ENCODE measurements at places on chromosomes 2 and 18. TPM values are rescaled to one million over a fixed set of nuclear protein-coding genes. Genes with fewer than 3 reads are reported as not detected.

DNA sequence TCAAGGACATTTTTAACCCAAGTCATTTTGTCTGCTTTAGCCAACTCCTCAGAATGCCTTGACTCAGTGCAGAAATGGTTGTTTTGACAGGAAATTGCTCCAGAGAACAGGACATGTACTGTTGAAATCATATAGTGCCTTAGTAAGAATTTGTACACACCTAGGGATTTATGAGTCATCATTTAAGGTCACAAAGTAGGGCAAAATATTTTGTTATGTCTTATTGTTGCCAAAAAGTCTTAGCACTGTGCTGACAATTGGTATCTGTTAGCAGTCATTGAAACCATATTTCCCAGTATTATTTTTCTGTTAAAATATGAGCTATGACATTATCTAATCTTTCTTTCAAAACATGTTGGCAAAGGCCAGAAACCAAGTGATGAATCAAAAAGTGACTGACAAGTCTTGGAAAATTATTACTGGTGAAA, 104.5 kb downstream of the OSBPL6 start:
- no peak for DNase-seq

- no peak for DNase-seq
Observed at GRCh38 chr2:38797250-38797676, 19.3 kb downstream of the GEMIN6 start.

DNA sequence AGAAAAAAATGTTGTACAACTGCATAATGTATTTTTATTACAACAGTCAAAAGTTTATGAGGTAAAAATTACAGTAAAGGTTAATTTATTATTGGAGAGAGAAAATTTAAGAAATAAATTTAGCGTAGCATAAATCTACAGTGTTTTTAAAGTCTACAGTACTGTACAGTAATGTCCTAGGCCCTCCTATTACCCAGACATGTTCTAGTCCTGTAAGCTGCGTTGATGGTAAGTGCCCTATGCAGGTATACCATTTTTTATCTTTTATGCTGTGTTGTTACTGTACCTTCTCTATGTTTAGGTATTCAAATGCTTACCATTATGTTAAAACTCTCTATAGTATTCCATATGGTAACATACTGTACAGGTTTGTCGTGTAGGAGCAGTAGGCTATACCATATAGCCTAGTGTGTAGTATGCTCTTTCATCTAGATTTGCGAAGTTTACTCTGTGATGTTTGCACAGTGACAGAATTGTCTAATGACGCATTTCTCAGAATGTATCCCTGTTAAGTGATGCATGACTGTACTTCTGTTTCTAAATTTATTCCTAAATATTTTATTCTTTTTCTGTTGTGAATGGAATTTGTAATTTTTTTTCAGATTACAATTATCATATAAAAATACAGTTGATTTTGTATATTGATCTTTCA, 24.5 kb downstream of the ABI2 start:
- no peak for DNase-seq

HOXD13 gene
- not detected for total RNA-seq

CLASP1 gene
- total RNA-seq = 51.5 TPM

MPPE1 gene
- total RNA-seq = 34.3 TPM

LRP1B gene
- not detected for total RNA-seq

Data from activated naive CD4-positive, alpha-beta T cell treated with anti-CD3 and anti-CD28 coated beads for 36 hours (primary cell).